ENCODE measurements at places on chromosomes 1 and 21.

DNA sequence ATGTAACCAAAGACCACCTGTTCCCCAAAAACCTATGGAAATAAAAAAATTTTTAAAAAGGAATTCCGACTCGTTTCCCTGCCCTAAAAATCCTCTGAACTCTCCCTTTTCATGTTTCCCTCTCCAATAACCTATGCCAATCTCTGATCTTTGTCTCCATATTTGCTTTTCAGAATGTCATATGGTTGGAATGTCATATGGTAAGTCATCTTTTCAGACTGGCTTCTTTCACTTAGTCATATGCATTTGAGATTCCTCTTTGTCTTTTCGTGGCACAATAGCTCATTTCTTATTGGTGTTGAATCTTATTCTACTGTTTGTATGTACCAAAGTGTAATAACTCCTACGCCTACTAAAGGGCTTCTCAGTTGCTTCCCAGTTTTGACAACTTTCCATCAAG, 117.5 kb downstream of the BACH1 start:
- no peak for DNase-seq

DNA sequence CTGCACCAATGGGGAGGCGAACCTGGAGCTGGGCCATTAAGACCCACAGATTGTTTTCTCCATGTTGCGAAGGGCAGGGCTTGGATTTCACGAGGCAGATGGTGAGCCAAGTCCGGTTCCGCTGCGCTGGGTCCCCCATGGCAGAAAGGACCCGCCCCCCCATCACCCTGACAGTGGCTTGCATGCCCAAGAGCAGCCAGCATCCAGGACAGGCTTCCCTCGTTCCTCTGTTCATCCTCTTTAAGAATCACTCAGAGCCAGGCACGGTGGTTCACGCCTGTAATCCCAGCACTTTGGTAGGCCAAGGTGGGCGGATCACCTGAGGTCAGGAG, 15.8 kb upstream of the NPHP4 start:
- no peak for DNase-seq

GRCh38 chr1:6832531-6833188, 47.4 kb downstream of the CAMTA1 start:
- DNase-seq, result no peak

DNA sequence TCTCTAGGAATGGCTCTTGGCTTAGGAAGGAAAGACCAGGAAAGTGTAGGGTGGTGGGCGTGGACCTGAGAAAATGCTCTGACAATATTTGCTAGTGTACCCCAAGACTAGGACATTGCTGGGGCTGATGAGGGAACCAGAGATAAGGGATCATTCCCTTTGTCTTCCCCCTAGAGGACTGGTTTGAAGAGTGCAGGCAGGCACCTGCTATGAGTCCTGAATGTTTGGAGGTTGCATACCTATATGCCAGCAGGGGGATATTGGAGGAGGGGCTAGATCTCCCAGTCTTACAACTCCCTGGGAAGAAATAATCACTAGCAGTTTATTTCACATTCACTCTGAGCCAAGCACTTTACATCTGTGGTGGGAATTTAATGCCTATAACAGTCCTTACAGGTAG, 6.0 kb upstream of the BCL10 start:
- DNase-seq, result no peak

- DNase-seq, result no peak
Observed at GRCh38 chr1:207336559-207337467, 15.3 kb downstream of the CD55 start.

DNA sequence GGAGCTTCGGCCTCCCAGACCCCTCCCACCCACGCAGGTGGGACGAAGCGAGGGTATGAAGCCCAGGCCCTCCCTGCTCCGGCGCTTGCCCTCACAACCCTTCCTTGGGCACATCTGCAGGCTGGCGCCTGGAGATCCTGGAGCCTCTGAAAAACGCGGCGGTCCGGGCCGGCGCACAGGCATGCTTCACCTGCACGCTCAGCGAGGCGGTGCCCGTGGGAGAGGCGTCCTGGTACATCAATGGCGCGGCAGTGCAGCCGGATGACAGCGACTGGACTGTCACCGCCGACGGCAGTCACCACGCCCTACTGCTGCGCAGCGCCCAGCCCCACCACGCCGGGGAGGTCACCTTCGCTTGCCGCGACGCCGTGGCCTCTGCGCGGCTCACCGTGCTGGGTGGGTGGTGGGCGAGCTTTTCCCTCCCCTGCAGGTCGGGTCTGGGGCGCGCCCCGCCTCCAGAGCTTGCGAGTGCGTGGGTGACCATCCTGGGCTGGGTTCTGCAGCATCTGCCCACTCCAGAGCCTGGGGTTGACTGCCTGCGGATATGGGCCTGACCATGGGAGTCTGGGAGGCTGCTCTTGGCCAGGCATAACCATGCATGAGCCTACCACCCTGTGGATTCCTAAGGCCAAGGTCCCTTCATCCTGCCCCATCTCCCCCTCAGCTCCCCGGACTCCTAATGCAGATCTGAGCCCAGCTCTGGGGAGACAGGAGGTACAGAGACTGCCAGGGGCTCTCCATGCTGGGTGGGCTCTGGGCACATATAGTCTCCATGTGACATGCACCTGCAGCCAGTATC, 89.8 kb downstream of the TRIM11 start:
- no peak for DNase-seq

DNA sequence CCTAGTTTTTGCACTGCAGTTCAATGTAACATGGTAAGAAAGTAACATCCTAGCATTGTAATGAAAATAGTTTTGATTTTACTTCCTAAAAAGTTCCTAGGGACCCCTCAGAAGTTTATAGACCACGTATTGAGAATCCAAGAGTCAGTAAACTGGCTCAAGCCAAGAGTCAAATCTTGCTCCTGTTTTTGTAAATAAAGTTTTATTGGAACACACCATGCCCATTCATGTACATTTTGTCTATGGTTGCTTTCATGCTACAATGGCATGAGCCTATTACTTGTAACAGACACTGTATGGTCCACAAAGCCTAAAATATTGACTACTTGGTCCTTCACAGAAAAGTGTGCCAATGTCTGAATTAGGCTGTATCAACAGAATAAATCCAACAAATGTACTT, 301.0 kb downstream of the LMO4 start:
- no peak for DNase-seq

- no peak for DNase-seq
Observed at GRCh38 chr1:219271818-219272535, 98.3 kb downstream of the LYPLAL1 start.

GRCh38 chr1:31790641-31791091, 25.2 kb downstream of the SPOCD1 start:
- DNase-seq, result no peak

- DNase-seq, result no peak
Observed at GRCh38 chr1:228830954-228831481, 95.7 kb downstream of the RHOU start.

DNA sequence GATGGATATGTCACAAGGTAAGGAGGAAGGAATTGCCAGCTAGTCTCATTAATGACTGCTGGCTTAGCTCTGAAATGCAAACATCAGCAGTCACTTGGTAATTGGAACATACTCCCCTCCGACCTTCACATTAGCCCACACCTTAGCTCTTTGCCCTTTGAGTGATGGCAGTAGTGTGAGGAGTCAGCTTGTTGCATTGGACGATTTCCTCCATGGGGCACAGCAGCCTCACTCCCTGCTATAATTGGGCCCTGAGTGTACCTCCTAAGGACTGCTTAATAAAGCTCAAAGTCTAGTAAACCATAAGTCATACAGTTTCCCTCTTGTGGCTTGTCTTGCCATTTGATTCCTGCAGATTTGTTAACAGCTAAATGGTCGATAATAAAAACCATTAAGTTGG, 19.4 kb downstream of the METTL13 start:
- DNase-seq, result no peak

DNA sequence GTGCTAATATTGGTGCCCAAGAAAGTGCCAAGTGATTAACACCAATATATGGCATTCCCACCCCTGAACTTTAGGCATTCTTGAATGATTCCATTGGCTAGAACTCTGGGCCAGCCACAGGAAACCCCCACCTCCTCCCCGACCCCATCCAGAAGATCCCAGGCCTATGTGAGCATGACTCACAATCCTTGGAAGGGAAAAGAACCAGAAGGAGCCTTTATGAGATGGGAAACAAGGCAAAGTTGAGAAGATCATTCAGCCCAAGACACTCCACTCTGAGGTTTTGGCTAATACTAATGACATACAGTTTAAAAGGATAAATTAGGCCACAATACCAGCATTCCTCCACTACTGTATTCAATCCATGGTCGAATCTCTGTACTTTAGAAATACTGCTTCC, 21.8 kb downstream of the ELK4 start:
- no peak for DNase-seq

DNA sequence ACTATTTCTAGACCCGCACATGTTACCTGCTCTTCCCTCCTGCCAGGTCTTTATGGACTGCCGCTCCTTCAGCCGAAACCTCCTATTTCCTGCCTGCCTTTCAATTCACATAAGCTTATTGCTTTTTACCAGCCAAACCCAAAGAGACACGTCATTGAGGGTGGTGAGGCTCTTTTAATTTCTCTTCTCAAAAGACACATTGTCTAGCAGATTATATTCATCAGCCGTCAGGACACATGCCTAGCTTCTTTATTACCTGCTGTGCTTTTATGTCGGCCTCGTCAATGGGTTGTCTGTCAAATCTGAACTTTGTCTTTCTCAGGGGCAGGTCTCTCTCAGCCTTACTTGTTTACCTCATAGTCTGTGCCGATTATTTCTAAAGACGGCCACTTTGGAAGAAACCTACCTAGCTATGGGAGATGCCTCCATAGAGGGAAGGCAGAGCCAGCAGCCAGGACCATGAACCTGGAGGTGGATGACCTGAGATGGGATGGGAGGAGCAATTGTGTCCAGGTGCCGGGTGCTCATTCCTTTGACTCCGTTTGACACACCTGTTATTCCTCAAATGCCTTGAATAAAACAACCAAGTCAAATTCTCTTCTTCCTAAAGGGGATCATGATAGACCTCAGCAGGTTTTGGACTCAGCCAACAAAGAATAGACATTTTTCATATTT, 42.0 kb downstream of the ZBTB18 start:
- no peak for DNase-seq

DNA sequence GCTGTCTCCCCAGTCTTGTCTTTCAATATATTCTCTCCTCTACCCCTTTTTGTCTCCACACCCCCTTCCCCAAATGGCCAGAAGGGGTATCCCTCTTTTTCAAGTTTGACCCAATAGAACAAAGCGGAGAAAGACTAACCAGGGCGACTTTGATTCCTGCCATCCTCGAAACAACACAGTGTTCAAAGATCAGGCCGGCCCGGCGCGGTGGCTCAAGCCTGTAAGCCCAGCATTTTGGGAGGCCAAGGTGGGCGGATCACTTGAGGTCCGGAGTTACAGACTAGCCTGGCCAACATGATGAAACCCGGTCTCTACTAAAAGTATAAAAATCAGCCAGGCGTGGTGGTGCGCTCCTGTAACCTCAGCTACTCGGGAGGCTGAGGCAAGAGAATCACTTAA, 77.0 kb upstream of the IFNAR2 start:
- no peak for DNase-seq

DNA sequence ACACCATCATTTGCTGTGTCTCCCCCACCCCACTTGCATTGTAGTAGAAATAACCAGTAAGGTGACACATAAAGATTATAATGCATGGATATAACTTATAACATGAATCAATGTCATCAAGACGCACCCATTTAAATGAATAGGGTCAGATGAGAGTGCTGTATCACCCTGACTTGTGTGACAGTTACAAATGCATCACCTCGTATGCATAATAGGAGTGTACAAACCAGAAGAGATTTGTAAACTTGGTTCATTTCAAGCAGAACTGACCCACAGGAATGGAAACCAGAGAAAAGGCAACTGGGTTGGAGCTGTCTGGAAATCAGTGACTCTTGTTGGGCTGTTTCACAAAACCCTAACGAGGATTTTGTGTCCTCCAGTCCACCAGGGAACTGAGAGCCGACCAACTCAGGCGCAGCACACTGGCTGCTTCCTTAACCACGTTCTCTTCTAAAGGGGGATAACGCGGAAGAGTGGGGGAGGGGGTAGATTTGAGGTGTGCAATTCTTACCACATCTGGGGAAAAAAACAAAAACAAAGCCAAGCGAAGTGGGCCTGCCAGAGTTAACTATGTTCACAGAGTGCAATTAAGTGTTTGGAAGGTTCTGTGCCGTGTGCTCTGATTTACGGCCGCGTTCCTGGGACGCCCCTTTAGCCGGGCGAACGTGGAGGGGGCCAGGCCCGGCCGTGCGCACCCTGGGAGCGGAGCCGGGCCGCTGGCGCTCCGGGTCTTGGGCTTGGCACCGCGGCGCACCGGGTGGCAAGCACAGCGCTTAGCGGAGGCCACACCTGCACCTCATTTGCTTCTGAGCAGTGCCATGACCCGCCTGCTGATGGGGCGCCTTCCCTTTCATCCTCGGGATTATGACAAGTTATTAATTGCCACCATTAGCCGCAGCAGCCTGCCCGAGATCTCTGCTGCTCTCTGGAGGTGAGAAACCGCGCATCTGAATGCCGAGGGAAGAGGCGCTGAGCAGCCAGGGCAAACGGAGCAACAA, 248.8 kb upstream of the FOXD3 start:
- DNase-seq, result no peak

- no peak for DNase-seq
Observed at GRCh38 chr1:51926171-51926812, 47.8 kb upstream of the NRDC start.
